Cortex of kidney (tissue), 1 donor: ENCODE measurements at places on chromosomes 1 and 21.

DNA sequence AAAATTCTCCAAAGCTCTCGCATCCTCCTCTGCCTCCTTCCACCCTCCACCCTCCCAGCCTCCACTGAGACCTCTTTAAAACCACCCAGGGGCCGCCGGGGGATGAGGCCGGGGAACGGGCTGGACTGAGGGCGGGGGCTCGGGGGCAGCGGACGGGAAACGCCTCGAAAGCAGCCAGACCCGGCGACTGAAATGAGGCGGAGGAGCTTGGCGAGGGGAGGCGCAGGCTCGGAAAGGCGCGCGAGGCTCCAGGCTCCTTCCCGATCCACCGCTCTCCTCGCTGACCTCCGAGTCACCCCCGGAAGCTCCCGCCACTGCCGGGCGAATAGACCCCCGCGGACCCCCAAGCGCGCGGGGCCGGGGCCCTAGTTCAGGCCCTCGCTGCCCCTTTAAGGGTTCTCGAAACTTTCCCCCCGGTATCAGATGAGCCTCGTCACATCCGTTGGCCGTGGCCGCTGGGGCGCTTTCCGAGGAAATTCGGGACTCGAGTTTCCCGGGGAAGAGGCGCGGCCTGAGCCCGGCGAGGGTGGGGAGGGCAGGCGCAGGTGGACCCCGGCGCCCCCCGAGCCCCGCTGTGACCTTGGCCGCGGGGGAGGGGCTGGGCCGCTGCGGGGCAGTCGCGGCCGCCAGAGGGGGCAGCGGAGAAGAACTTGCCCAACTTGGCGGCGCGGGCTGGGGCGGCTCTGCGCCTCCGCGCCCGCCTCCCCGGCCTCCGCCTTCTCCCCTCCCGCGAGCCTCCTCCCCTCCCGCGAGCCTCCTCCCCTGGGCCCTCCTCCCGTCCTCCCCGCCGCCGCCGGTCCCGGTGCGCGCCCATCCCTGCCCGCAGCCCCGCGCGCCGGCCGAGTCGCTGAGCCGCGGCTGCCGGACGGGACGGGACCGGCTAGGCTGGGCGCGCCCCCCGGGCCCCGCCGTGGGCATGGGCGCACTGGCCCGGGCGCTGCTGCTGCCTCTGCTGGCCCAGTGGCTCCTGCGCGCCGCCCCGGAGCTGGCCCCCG, at the start of gene BACE2:
Gene BACE2, plus strand, starts transcription at position 813 of the 995 bp plus-strand sequence. Its CDS starts 104 bp downstream, at position 917.
- no peak for DNase-seq

- DNase-seq = no peak
These were observed 587.7 kb upstream of the BRINP3 start for GRCh38 chr1:191065346-191065745.

DNA sequence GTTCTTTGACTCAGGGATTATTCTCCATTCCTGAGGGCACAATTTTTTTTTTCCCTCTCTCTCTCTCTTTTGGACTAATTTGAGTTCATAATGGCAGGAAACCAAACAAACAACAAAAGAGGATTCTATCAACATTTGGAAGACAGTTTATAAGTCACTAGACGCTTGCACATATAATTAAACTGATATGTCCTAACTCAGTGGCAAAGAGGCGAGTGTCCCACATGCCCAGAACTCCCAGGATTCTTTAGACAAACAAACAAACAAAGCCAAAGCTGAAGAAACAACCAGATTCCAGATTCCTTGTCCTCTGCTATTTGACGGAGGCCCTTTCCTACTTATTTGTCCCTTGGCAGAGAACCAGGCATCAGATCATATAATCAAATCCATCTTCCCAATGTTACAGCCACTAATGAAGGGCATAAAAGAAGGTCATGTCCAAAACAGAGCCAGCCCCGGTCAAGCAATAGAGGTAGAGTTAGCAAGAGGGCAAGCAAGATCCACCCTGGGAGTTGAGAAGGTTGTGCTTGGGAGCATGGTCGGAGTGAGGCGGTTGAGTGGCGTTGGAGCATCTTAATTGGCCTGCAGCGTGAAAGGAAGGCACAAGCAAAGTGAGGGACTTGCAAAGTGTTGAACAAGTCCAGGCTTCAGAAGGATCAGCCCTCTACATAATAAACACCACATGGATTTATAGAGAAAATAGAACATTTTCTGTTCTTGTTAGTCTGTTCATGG, 30.3 kb downstream of the ZNF362 start:
- DNase-seq = no peak

GRCh38 chr1:21764615-21765423, 18.1 kb downstream of the USP48 start:
- DNase-seq = no peak

- DNase-seq = no peak
These were observed 4.1 kb downstream of the HEYL start for GRCh38 chr1:39635205-39635870.

GRCh38 chr1:225693085-225693696, 40.3 kb upstream of the ENAH start:
- no peak for DNase-seq

DNA sequence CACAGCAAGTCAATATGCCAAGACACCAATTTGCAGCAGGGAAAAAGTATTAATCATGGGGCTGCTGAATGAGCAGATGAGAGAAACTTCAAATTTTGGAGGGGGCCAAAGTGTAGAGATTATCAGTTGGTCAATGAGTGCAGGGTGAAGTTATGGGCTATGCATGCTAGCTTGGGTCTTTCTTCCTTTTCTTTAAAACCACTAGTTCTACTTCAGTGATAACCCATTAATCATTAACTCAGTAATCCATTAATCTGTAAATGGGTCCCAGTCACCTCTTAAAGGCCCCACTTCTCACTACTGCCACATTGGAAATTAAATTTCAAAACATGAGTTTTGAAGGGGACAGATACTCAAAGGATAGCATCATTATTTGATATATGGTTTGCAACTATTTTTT, 688.6 kb upstream of the ADGRL4 start:
- DNase-seq = no peak

- DNase-seq = no peak
These were observed 21.5 kb downstream of the SPATA6 start for GRCh38 chr1:48450505-48450904.
